ENCODE measurements at places on chromosomes 7 and 10.
A peak's percentile ranks its signal among the peaks of the same experiment; 100 is the strongest.

DNA sequence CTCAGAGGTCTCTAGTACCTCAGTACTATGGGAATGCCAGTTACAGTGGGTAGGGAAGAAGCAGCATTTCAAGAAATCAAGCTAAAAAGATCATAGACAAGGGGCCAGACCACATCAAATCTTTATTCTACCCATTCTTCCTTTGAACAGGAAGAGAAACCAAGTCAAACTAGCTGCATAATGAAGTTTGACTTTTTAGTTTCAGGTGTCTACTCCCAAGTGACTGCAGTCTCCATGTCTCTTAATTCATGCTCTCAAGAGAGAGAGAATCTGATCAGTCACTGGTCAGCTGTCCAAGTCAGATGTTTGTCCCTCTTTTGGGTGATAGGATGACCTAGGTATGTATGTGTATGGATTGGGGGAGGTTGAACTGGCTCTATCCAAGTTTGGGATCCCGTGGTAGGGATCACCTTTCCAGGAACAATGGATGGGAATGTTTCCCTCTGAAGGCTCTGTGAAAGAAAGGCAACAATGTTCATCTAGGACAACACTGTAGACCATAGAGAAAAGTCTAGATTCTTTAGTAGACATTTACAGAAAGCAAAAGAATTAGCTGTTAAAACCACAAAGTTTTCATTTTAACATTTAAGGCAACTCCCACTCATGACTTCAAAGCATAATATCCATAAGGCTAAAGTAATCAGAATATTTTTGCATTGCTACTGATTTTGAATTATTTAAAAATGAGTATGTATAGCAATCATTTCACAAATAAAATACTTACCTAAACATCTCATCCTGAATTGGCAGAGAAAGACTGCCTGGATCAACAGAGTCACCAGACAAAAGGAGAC lies 30.1 kb upstream of the PRTFDC1 start:
- no peak for DNase-seq

GRCh38 chr10:44312401-44312800 lies 72.5 kb downstream of the CXCL12 start:
- no peak for DNase-seq

- peak; percentile 41 for DNase-seq
Measured at GRCh38 chr7:130695840-130696239, 9.5 kb upstream of the TSGA13 start.

DNA sequence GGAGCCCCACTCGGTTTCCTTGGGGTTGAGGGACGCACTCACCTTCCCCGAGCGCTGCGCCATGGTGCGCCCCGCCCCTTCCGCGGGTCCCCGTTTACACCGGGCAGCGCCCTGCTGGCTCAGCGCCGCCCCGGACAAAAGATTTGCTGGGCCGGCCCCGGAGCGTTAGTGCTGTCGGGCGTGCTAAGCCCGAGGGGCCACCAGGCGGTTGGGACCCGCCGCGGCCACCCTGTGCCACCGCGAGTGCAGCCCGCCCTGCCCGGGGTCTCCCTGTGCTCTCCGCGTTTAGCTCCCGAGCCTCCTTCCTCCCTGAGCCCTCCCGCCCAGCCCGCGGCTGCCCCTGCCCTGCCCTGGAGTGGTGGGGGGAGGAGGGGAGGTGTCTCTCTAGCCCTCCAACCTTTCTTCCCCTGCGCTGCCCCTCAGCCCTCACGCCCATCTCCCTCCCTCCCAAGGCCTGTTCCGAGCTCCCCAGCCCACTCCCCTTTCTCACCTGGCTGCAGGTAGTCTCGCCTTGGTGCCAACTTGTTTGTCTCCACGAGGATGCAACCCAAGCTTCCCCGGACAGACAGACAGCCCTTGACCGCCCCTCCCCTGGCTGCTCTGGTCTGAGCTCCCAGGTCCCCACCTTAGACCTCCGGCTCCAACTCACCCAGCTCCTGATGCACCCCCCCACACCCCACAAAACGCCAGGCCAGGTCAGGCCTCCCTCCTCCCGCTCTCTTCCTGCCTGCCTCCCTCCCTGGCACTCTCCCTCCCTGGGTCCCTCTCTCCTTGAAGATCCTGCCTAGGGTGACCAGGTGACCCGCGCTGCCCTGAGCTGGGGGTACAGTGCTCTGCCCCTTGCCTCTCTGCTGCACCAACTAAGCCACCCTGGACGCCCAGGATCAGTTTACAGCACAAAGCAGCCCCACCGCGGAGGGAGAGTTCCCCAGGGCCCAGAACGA lies at the start of gene CRYGN:
Gene CRYGN (minus strand): TSS at position 287 of the 944 bp plus-strand sequence. CDS start 224 bp downstream, at position 63.
- no peak for DNase-seq

- DNase-seq = no peak
Measured at GRCh38 chr10:89829887-89830269, 128.5 kb downstream of the KIF20B start.

GRCh38 chr10:135132-135600 lies at the start of gene ZMYND11:
ZMYND11 (plus strand) TSS chr10:135455; CDS start chr10:180013, 44,558 bp downstream.
- DNase-seq = peak; percentile 48

DNA sequence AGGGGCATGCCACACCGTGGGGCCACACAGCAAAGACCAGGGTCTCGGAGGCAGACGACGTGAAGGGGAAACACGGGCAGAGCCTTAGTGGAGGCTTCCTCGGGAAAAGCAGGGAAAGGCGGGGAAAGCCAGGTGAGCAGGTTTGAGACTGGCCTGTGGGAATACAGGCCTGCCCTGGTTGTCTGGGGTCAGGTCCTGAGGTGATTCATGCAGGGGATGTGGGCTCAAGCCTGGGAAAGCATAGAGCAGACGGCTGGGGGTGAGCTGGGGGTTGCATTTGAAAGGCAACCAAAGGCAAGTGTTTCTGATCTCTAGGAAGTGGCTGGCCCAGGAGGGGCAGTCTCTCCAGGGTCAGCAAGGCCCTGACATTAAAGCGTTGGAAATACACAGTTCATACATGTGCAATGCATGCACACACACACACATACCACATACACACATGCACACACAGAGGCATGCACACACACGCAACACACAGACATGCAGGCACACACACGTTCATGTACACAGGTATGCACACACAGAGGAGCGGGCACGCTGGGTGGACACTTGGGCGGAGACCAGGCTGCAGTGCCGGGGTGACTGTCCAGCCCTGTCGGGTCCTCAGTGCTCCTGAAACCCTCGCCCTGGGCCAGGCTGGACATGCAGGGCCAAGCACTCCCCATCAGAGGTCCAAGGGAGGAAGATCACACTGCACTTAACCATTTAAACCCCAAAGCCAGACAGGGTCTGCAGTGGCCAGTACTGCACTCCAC lies 51.8 kb downstream of the DPYSL4 start:
- DNase-seq = no peak

DNA sequence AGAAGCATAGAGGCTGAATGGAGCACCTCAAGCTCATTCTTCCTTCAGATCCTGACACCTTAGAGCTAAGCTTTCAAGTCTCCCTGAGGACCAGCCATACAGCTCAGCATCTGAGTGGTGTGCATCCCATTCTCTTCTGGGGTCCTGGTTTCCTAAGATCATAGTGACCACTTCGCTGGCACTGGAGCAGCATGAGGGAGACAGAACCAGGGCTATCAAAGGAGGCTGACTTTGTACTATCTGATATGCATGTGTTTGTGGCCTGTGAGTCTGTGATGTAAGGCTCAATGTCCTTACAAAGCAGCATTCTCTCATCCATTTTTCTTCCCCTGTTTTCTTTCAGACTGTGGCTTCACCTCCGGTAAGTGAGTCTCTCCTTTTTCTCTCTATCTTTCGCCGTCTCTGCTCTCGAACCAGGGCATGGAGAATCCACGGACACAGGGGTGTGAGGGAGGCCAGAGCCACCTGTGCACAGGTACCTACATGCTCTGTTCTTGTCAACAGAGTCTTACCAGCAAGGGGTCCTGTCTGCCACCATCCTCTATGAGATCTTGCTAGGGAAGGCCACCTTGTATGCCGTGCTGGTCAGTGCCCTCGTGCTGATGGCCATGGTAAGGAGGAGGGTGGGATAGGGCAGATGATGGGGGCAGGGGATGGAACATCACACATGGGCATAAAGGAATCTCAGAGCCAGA lies 31.0 kb downstream of the PRSS2 start:
- no peak for DNase-seq

- DNase-seq = peak; percentile 99
Measured at GRCh38 chr7:30284298-30285066, at the start of gene ZNRF2. ZNRF2 (plus strand) TSS chr7:30284597; CDS start chr7:30285358, 761 bp downstream.

- peak; percentile 66 for DNase-seq
Measured at GRCh38 chr7:38863601-38864291, 45.2 kb downstream of the VPS41 start.

DNA sequence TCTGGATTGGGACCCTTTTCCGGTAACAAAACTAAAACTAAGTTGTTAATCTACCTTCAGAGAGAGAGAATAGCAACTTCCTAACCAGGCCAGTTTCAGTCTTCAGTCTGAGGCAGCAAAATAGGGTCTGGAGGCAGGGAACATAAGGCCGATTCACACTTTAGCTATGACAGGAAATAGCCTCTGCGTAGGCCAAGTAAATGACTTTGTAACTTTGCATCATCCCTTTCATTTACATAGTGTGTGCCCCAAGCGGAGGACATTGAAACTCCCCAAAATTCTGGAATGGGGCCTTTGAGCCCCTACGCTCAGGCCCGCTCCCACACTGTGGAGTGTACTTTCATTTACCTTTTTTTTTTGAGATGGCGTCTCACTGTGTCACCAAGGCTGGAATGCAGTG lies 1.7 kb upstream of the UPP1 start:
- no peak for DNase-seq

DNA sequence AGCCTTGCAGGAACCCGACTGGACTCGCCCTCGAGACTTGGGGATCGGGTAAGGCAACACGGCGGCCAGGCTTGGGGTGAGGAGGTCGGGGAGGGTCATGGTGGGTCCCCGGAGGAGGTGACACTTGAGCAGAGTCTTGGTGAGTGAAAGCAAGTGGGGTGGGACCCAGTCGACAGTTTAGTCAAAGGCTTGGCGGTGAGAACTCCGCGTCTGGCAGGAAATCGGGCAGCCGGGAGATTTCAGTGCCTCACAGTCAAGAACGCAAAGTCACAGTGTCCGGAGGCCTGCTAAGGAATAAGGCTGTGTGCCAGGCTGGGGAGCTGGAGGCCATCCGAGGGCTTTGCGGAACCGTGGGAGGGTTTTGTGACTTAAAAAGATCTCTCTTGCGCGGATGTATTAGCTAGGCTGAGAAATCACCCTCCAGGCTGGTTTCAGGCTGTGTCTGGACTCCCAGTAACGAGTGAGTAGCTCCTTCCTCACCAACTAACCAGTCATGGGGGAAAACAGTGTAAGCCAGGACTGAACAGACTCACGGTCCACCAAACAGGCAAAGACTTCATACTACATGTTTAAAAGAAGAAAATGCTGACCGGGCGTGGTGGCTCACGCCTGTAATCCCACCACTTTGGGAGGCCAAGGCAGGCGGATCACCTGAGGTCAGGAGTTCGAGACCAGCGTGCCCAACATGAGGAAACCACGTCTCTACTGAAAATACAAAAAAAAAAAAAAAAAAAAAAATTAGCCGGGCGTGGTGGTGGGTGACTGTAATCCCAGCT lies 613 bp downstream of the AP5Z1 start:
- no peak for DNase-seq

GRCh38 chr7:94655848-94656657 lies at the start of gene SGCE:
SGCE (minus strand) TSS chr7:94656133; CDS start chr7:94656098, 35 bp downstream.
- peak; percentile 88 for DNase-seq

DNA sequence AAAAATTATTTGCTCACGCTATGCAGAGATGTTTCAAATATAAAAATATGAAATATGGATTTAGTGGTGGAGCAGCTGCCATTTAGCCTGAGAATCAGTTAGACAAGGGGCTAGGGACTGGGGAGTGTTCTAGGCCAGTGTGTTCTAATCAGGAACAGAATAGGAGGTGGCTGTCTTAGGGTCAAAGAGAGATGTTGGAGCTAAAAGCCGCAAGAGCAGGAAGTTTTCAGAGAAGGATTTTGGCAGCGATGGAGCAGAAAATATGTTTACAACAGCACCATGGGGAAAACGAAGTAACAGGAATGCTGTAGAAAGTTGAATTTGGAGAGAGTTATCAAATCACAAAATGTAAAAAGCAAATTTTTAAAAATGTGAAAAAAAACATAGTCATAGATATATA lies 314.0 kb upstream of the SEMA3A start:
- DNase-seq = no peak

DNA sequence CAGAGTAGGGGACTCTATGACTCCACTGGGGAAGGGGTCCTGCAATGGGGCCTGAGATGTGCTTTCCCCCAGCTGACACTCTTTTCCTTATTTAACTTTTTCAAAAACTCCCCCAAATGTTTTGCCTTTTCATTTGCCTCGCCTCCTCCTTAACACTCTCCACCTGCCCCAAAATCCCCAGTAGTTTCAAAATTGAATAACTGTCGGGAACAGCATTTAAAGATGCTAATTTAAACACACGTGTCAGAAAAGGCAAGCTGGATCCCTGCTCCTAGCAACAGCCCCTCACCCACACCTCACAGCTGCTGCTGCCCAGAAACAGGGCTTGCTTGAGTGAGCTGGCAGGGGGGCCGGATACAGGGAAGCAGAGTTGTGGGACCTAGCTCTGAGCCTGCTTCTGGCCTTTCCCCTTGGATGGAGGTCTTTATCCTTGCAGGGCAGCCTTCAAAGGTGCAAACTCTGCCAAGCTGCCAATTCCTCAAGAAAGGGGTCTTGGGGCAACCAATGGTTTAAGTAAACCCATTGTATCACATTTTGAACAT lies 115.3 kb downstream of the KCNMA1 start:
- DNase-seq = no peak

Data from NCI-H2081 (cell line).